ENCODE measurements at places on chromosomes 2 and 18.
A peak's percentile ranks its signal among the peaks of the same experiment; 100 is the strongest.

DNA sequence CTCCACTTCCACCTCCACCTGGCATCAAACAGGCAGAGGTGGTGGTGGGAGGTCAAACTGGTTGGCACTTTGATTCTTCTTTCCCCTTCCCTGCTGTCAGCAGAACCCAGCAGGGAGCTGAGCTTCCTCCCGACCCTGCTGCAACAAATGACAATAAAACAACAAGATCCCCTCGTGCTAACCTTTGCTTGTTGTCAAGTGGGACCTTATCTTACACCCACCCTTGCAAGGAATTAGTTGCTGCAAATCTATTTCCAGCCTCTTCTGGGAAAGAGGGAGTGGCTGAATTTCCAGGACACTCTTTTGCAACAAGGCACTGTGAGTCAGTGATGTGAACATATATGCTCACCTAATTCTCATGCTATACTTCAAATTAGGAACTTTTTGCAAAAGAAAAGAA is 655.1 kb downstream of the DSC3 start:
- H3K27ac ChIP-seq, result no peak overlapping the region
- H3K4me3 ChIP-seq, result no peak overlapping the region
- no peaks in the 10 kb centered on the region for H3K4me1 ChIP-seq
- no peak for DNase-seq

DNA sequence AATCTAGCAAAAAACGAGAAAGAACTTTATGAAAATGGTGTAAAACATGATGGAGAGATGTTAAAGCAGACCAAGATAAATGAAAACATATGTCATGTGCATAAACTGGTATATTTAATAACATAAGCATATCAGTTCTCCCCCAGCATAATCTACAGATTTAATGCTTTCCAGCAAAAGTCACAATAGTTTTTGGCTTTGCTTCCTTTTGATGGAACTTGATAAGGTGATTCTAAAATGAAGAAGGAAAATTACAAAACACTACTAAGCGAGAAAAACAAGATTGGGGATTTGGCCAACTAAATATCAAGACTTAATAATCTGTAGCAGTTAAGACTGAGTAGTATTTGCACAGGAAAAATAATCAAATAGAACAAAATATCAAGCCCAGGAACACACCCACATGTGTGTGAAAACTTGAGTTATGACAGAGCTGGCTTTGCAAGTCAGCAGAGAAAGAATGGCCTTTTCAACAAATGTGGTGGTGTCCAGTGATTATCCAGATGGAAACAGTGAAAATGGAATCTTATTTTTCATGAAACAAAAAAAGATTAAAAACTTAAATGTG is 83.7 kb upstream of the L3MBTL4 start:
- DNase-seq, result no peak
- H3K27ac ChIP-seq, result no peak overlapping the region
- H3K4me1 ChIP-seq, result no peaks in the 10 kb centered on the region
- no peaks in the 10 kb centered on the region for H3K27me3 ChIP-seq

GRCh38 chr2:170202437-170202836 is 24.5 kb downstream of the MYO3B start:
- no peak for DNase-seq
- H3K4me3 ChIP-seq, result no peak overlapping the region
- H3K27me3 ChIP-seq, result no peaks in the 10 kb centered on the region
- H3K36me3 ChIP-seq, result no peaks in the 10 kb centered on the region
- no peak overlapping the region for H3K27ac ChIP-seq

GRCh38 chr2:178229927-178230326 is 35.6 kb downstream of the OSBPL6 start:
- H3K27ac ChIP-seq, result no peak overlapping the region
- H3K36me3 ChIP-seq, result no peaks in the 10 kb centered on the region
- H3K4me1 ChIP-seq, result no peaks in the 10 kb centered on the region
- no peaks in the 10 kb centered on the region for H3K27me3 ChIP-seq
- H3K4me3 ChIP-seq, result no peak overlapping the region

GRCh38 chr2:145751629-145752028 is 1231.7 kb upstream of the ZEB2 start:
- H3K27ac ChIP-seq, result peak overlapping the region; percentile 92
- H3K36me3 ChIP-seq, result no peaks in the 10 kb centered on the region
- peak; percentile 40 for DNase-seq
- no peaks in the 10 kb centered on the region for H3K27me3 ChIP-seq
- H3K4me3 ChIP-seq, result no peak overlapping the region

All from tibial nerve (tissue), 4 donors.